HT1080 (cell line): ENCODE measurements at places on chromosomes 16 and 17. TPM values are rescaled to one million over a fixed set of nuclear protein-coding genes. Genes with fewer than 3 reads are reported as not detected.
A peak's percentile ranks its signal among the peaks of the same experiment; 100 is the strongest.

Gene NPIPA5
- 1.5 and 3.0 TPM in 2 replicates for total RNA-seq

- no peak for DNase-seq
Observed at GRCh38 chr16:50627419-50627818, 53.7 kb downstream of the SNX20 start.

Gene EPN3
- total RNA-seq, result not detected in 2 replicates

Gene ANKFN1
- total RNA-seq, result 0.10 and 0.73 TPM in 2 replicates

DNA sequence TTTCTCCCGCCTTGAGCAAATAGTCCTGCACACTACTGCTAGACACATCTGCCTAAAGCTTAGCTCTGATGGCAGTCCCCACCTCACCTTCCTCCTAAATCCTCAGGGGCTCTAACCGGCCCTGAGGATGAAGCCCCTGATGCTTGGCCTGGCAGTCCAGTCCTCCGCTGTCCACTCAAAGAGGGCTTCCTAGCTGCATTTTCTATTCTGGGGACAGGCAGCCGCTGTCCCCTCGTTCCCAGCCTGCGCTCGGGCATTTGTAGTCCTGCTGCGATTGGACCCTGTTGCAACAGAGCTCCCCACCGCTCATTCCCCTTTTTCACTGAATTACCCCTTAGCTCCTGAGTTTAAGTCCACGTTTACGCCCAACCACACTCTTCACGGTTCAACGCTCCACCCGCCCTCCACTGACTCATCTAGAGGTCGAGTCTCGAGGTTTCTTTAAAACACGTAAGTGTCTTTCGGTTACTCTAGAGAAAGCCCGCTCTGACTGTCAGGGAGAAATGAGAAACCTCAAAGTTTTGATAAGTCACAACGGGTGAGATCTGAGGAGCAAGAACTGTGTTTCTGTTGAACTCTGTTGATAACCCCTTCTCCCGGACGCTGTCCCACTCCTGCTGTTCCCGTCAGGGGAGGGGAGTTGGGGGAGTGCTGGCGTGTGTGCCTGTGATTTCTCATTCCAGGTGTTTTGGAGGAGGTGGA lies 4.5 kb downstream of the CCR7 start:
- peak; percentile 74 for DNase-seq

GRCh38 chr16:67326472-67327309 lies at the start of the genes KCTD19 and LRRC36:
Gene KCTD19 (minus strand): TSS chr16:67326741. CDS start chr16:67326707, 34 bp downstream.
Gene LRRC36 (plus strand): TSS chr16:67326815. CDS start chr16:67326863, 48 bp downstream.
- no peak for DNase-seq

DNA sequence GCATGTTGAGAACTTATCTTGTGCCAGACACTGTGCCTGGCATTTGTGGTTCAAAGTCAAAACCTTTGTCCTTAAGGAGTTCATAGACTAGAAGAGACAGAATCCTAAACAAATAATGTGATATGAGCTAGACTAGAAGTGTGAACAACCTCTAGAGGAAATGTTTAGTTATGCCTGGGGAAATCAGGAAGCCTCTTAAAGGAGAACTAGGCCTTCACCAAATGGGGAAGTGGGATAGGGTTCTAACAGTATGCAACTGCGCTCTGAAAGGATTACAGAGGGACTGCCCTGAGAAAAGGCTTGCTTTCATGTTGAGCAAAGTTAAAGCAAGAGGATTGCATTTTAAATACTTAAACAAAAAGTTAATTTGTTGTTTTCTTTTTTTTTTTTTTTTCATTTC lies 4.9 kb downstream of the RUNDC1 start:
- no peak for DNase-seq

Gene ITGA2B
- not detected in 2 replicates for total RNA-seq

Gene TBC1D3
- 0.20 TPM in 1 of 2 replicates, not detected in the other for total RNA-seq

GRCh38 chr17:51014129-51014528 lies 106.5 kb downstream of the SPAG9 start:
- DNase-seq, result no peak

- DNase-seq, result peak; percentile 47
Observed at GRCh38 chr16:86585821-86586611, 7.7 kb downstream of the FOXL1 start.

DNA sequence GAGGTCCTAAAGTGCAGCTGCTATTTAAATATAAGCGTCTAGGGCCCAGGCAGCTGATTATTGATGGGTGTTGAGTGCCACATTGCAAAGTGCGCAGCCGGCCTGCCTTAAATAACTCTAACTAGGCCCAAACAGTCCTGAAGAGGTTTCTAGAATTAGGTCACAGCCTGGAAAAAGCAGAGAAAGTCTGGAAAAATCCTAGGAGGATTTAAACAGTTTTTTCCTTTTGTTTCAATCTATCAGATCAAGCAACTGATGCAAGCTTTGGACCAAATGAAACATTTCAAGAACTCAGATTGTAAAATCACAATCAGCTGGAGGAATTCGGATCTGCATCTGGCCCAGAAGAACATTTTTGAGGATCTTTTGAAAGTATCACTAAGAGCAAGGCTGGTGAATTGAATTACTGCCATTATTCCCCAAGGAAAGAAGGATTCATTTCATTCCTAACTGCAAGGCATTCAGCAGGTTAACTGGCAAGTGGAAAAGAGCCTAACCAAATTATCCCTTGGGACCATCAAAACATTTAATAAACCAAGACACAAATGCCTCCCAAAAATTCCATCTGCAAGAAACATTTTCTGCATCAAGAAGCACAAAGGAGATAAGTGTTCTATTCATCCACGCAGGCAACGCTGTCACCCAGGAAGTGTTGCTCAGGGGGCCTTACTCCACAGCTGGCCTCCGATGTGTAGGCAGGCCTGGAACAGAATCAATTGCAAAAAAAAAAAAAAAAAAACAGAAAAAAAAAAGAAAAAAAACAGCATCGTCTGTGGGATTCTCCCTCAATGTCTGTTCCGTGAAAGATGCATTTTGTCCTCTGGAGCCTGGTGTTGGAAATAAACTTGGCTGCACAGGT lies 46.1 kb downstream of the IRX3 start:
- no peak for DNase-seq

- DNase-seq, result peak; percentile 44
Observed at GRCh38 chr17:77188084-77189066, 47.6 kb downstream of the SEC14L1 start.

DNA sequence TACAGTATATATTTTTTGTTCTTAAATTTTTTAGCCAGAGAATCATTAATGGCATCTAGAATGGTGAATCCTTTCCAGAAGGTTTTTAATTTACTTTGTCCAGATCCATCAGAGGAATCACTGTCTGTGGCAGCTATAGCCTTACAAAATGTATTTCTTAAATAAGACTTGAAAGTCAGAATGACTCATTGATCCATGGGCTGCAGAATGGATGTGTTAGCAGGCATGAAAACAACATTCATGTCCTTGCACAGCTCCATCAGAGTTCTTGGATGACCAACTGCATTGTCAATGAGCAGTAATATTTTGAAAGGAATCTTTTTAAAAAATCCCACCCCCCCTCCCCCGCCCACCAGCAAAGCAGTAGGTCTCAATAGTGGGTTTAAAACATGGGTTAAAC lies 51.4 kb downstream of the CACNG1 start:
- peak; percentile 32 for DNase-seq

DNA sequence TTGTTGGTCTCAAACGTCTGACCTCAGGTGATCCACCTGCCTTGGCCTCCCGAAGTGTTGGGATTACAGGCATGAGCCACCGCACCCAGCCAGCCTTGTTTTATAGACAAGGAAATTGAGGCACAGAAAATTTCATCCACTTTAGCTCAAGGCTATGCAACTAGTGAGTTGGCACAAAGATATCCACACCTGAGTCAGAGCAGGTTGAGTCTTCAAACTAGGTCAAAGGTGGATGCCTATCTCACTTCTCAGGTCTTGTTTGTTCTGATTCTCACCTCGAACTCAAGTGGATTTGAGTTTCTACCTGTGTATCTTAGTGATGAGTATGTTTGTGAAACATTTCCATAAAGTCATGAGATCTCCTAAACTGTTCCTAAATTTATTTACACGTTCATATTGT lies 35.6 kb upstream of the GAS7 start:
- no peak for DNase-seq
